Epithelial cell of proximal tubule (primary cell): ENCODE measurements at places on chromosomes 2 and 18.

- DNase-seq: no peak
These were observed 116.7 kb upstream of the MGAT5 start for GRCh38 chr2:134137182-134137611.

GRCh38 chr2:240797500-240797895 is 22.5 kb downstream of the KIF1A start:
- no peak for DNase-seq

- no peak for DNase-seq
These were observed 33.9 kb downstream of the ADRA2B start for GRCh38 chr2:96082211-96083063.

- no peak for DNase-seq
These were observed 6.3 kb upstream of the SFT2D3 start for GRCh38 chr2:127694986-127695385.

- DNase-seq: no peak
These were observed 1.4 kb downstream of the SMC6 start for GRCh38 chr2:17752246-17752645.

GRCh38 chr2:223782629-223783028 is 54.8 kb downstream of the AP1S3 start:
- no peak for DNase-seq

GRCh38 chr2:98533547-98533946 is 74.8 kb downstream of the COA5 start:
- DNase-seq: no peak

DNA sequence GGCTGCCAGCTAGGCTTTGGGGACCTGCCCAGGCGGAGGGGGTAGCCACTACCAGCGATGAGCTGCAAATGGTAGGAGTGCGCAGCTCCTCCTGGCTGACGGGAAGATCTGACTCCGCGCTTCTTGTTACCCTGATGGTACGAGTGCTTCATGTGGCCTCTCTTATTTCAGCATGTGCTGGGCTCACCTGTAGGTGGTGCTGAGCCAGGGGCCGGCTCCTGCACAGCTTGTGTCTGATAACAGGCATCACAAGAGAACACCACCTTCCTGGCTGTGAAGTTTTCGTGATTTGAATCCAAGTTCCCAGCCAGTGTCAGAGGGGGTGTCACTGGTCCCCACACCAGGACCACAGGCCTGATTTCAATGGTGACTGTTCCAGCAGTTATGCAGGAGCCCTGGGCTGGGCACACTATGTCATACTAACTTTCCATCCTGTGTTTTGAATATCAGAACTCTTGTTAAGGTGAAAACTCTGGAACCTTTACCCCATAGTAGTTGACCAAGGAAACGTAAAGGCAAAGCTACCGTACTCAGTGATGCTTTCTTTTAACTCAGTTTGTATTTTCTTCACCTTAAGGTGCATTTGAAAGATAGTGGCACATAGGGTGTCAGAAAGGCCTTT is 28.0 kb downstream of the APCDD1 start:
- DNase-seq: no peak

DNA sequence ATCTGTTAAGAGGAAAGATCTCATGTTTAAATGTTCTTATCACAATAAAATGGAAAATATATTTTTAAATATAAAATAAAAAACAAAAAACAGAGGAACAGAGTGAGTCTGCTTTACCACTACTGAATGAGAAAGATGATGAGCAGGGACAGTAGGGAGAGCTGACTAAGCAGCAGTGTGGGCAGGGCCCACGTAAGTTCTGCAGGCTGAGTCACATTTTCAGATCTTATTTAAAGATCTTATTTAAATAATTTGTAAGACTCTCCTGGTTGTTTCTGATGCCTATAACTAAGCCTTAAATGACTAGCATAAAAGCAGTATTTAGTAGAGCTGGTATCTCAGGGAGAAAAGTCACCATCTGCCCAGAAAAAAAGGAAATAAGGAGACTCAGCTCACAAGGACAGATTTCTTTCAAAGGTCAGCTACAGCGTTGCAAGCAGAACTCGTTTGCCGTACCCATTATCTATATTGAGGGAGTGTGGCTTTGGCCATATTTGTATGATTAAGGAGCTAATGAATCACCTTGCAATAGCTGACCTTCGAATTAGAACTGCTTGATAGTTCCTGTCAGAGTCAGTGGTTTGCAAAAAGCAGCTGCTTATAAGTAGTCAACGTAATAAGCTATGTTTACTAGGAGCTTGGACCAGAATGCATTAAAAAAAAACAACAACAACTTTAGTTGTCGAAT is 322.1 kb upstream of the CHAC2 start:
- no peak for DNase-seq

DNA sequence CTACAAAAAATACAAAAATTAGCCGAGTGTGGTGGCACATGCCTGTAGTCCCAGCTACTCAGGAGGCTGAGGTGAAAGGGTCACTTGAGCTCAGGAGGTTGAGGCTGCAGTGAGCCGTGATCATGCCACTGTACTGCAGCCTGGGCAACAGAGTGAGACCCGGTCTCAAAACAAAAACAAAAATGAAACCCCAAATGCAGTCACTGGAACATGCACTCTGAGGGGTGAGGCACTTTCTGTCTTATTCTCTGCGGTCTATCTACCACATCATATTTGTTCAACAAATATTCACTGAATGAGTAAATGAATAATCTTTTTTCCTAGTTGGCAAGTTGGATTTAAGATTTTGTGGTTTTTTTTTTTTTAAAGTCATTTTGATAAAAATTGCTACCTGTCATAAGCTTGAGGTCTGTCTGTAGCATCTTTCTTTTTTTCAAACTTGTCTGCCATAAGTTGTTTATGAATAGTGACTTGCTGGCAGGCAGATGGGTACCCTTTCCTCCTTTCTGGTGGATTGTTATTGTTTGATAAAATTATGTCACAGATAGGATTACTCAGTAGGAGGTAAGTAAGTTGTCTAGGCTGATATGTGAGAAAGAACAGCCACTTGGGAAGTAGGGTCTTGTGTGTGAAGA is 11.8 kb downstream of the CHRNA1 start:
- no peak for DNase-seq

DNA sequence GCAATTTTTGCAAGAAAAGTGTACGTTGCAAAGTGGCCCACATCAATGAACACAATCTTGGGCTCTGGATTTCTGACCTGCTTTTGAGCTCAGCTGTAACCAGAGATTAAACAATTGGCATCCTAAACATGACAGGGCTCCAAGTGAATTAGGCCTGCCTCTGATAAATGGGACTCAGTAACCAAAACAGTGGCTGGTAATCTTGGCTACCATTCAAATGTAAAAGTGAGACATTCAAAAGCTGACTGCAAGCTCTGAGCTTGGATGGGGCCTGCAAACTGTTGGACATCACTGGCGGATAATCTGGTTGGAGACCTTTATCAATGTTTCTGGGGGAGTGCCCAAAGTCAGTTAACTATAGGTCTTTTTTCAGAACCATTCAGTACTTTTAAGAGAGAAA is 160.7 kb downstream of the RAB3GAP1 start:
- DNase-seq: no peak

DNA sequence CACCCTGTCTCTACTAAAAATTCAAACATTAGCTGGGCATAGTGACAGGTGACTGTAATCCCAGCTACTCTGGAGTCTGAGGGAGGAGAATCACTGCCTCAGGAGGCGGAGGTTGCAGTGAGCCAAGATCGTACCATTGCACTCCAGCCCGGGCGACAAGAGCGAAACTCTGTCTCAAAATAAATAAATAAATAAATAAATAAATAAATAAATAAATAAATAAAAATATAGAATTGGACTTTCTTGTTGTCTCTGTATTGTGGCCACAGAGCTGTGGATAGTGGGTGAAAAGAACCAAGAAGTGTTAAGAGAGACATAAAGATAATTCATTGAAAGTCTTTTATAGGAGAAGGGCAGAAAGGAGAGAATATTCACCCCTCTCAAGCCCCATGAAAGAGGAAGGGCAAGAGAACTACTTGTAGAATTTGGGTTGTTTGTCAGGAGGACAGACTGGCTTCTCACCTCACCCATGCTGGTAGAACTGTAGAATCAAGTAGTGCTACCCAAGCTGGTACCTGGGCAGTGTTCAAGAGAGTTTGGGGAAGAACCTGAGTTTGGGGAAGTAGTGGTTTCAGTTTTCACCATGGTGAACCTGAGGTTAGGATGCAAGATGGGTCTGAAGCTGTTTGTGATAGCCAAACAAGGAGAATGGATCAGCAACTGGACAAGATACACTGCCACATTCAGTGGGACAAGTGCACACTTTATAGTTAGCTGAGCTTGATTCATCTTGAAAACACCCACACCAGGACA is 256.5 kb downstream of the CD226 start:
- DNase-seq: no peak

DNA sequence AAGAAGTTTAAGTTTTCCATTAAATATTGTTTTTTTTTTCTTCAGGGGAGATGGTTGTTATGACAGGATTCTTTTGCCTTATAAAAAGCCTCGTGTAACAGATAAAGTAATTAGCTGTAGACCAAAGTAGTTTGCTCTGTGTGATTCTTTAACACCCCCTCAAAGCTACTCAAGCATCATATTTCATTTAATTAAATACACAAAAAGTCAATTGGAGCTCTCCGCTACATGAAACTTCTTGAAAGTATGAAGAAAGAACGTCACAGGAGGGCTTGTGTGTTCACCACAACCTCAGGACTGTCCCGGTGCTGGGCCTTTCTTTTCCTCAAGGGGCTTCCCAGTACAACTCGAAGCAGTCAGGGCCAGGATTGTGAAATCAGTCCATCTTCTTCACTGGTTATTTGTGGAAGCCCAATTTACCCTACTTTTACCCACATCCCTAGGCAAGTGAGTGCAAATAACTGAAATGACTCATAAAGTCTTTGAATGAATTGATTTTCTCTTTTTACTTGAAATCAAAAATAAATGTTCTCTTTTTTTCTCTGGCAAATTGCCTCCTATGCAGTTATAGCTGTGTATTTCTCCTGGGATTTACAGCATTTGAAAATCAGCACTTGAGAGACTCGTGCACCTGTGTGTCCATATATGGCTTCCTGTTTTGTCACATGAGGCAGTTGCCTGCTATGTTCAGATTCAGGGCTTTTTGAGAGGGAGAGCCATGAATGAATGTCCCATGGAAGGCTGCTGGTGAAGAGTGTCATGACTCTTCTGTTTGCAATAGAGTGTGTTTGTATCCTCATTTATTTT is 48.6 kb downstream of the LINC00305 start:
- no peak for DNase-seq

DNA sequence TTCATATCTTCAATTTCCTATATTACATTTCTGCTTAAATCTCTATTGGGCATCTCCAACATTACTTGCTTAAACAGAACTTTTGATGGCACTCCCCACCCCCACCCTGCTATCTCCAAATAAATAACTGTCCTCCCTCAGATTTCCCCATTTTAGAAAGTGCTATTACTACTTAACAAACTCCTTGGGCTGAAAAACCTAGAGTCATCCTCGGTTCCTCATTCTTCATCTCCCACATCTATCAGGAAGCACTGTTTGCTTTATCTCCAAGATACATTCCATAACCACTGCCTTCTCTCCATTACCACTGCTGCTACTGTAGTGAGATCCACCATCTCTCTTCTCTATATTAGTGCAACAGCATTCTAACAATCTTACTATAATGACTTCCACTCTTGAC is 150.4 kb upstream of the CYRIA start:
- no peak for DNase-seq

- DNase-seq: no peak
These were observed 1481.6 kb upstream of the PIK3C3 start for GRCh38 chr18:40473221-40474029.

DNA sequence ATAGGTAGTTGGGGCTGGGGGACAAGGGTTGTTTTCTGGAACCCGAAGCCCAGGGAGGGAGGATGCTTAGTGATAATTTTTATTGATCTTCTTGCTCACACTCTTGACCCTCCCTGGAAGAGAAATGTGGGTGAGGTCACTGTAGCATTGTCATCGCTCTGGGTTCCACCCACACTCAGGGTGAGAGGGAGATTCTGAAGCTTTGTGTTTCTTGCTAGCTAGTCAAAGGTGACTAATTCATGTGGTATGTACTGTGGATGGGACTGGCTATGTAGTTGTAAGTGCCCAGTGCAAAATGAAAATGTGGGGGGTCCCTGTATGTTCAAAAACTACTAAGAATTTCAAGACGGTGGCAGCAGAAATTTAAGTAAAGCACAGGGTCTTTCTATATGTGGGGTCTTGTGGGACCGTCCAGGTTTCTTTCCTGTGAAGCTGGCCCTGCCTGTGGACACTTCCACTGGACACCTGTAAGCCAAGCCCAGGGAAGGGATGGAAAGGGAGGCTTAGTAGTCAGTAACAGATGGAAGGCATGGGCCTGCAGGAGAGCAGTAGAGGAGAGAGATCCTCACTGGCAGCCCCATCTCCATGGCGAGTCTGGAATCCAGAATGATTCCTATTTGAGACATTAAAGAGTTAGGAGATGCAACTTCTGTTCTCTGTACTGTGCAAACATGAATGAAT is 35.0 kb downstream of the TSN start:
- DNase-seq: peak; percentile 86

DNA sequence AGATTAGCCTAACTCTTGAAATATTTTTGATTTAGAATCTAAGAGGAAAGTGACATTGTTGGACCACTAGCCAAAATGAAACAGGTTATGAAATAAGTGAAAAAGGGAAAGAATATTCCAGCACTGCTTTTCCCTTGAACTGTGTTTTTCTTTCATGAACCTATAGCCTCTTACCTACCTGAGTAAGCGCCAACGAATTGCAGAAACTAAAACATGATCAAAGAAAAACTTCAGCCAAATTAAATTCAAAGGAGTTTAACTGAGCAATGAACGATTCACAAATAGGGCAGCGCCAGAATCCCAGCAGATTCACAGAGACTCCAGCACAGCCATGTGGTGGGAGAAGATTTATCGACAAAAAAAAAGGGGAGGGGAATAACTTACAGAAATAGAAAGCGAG is 518.6 kb downstream of the PIK3C3 start:
- DNase-seq: no peak

GRCh38 chr18:45854036-45854586 is 28.6 kb downstream of the SIGLEC15 start:
- DNase-seq: no peak

DNA sequence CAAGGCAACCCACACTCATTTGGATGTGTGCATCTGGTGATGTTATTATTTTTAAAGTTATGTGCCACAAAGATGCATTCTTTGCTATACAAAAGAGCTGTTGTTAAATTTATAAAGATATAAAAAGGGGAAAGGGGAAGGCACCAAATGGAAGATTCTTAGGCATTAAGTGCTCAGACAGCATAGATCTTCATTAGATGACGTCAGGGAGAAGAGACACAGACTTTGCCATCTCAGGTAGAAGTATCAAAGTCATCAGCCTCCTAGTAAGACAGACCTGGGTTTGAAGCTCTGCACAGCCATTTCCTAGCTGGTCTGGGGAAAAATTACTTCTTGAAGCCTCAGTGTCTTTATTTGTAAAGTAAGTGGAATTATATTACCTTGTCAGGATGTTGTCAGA is 1.2 kb upstream of the CLUL1 start:
- no peak for DNase-seq

DNA sequence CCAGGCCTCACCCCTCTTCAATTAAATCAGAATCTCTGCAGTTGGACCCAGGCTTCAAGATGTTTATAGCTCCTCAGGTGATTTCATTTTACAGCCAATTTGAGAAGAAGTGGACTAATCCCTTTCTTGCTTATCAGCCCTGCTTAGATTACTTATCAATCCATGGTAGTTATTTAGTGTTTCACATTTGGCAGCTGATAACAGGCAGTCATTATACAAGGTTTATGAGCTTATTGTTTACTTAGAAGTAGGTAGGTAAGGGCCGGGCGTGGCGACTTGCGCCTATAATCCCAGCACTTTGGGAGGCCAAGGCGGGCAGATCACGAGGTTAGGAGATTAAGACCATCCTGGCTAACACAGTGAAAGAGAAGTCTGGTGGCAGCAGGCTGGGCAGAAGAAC is 237.5 kb downstream of the CTNNA2 start:
- no peak for DNase-seq
